ENCODE measurements at places on chromosomes 5 and 9.
A peak's percentile ranks its signal among the peaks of the same experiment; 100 is the strongest.

GRCh38 chr5:143922718-143923117, 110.8 kb downstream of the HMHB1 start:
- peaks cover 2% of the 10 kb centered on the region for H3K4me1 ChIP-seq
- no peak for DNase-seq
- no peaks in the 10 kb centered on the region for H3K36me3 ChIP-seq
- H3K27me3 ChIP-seq = no peaks in the 10 kb centered on the region
- H3K4me3 ChIP-seq = no peak overlapping the region

DNA sequence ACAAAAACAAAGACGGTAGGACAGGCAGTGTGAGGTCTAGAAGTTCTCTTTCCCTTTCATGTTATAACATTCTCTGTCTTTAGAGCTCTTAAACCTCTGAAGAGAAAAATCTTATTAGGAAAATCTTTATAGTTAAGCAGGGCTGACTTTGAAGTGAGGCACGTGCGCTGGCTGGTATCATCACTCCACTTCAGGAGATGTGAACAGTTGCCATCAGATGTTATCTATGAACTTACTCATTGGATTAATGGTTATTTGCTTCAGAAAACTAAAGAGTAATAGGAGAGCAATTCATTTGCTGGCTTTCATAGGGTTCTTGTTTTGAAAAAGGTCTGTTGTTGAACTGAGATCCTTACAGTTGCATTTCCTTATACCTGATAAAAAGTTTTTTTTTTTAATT, 25.7 kb downstream of the LRRTM2 start:
- H3K4me3 ChIP-seq = no peak overlapping the region
- no peaks in the 10 kb centered on the region for H3K36me3 ChIP-seq
- H3K27me3 ChIP-seq = peaks cover 3% of the 10 kb centered on the region
- no peak for DNase-seq
- peaks cover 11% of the 10 kb centered on the region for H3K4me1 ChIP-seq

DNA sequence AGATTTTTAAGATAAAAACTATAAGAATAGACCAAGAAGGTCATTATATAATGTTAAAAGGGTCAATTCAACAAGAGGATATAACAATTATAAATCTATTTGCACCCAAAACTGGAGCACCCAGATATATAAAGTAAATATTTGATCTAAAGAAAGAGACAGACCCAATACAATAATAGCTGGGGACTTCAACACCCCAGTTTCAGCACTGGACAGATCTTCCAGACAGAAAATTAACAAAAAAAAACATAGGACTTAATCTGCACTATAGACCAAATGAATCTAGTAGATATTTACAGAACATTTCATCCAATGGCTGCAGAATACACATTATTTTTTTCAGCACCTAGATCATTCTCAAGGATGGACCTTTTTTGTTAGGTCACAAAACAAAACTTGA, 331.9 kb downstream of the SPOCK1 start:
- H3K4me3 ChIP-seq = no peak overlapping the region
- H3K27me3 ChIP-seq = peaks cover 3% of the 10 kb centered on the region
- DNase-seq = no peak
- H3K36me3 ChIP-seq = no peaks in the 10 kb centered on the region

DNA sequence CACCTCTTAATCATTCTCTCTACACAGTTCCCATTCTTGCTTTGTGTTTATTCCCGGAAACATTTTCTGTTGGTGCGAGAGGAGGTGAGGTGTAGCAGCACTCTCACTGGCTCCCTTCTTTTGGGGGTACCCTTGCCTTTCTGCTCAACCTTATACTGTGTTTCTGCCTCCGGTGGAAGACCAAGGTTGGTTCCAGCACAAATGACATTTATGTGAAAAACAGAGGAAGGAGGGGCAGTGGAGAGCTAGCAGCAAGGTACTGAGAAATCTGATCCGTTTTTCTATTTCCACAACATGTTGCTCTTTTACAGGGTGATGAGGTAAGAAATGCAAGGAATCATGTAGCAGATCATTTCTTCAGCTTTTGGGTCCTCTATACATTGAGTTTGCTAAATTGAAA, 648.0 kb upstream of the DMAC1 start:
- no peaks in the 10 kb centered on the region for H3K4me1 ChIP-seq
- no peak for DNase-seq
- no peaks in the 10 kb centered on the region for H3K27me3 ChIP-seq
- H3K36me3 ChIP-seq = no peaks in the 10 kb centered on the region

DNA sequence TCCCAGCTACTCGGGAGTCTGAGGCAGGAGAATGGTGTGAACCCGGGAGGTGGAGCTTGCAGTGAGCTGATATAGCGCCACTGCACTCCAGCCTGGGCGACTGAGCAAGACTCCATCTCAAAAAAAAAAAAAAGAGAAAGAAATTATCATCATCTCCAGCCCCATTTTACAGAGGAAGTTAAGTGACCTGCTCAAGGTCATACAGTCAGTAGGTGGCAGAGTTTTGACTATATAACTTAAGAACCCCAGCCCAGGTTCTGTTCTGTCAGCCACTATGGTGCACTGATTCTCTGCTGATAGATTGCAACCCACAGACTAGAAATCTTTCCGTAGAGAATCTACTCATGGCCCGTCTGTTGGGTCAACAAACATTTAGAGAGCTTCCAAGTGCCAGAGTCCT, 25.7 kb upstream of the DENND1A start:
- H3K4me1 ChIP-seq = peaks cover 9% of the 10 kb centered on the region
- no peak overlapping the region for H3K4me3 ChIP-seq
- H3K36me3 ChIP-seq = no peaks in the 10 kb centered on the region
- H3K27me3 ChIP-seq = peaks cover 21% of the 10 kb centered on the region
- no peak for DNase-seq

- H3K27ac ChIP-seq = no peak overlapping the region
- H3K27me3 ChIP-seq = peaks cover 18% of the 10 kb centered on the region
- H3K4me1 ChIP-seq = no peaks in the 10 kb centered on the region
- no peak for DNase-seq
These were observed 7.9 kb downstream of the PPP1R26 start for GRCh38 chr9:135487281-135488012.

- DNase-seq = peak; percentile 65
- H3K4me3 ChIP-seq = peak within 1 kb of the TSS; percentile 90
- peaks cover 48% of the 10 kb centered on the region for H3K36me3 ChIP-seq
- H3K4me1 ChIP-seq = peaks cover 24% of the 10 kb centered on the region
- H3K27me3 ChIP-seq = no peaks in the 10 kb centered on the region
These were observed at the start of gene FAM78A for GRCh38 chr9:131276094-131276888. Gene FAM78A, minus strand, starts transcription at chr9:131276510. Its CDS starts 331 bp downstream, at chr9:131276179.

DNA sequence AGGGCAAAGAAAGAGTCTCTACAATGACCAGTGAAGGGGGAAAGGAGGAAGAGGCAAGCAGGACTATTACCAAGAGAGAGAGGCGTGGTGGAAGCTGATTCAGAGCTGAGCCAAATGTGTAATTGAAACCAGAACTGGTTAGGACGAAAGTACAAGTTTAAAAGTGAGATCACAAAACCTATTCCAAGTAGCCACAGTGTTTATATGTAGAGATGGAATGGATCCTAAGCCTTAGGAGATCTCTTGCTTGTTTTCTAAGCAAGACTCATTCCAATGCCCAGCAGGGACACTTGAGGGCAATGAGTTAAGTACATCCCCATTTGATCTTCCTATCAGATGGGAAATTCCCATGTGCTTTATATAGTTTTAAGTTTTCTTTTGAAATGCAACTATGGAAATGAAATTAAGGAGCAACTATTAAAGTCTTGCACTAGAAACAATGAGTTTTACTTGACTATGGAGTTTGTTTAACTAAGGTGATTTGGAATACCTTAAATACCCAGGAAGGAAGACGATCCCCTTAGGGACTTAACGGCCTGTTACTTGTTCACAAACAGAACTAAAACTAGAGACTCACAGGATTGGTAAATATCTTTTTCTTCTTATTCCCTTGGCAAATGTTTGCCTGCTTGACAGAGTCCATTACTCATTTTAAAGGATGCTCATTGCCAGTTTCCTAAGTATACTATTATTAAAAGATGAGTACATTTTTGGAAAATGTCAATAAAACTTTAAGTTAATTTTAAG, 51.1 kb upstream of the SNX2 start:
- no peak overlapping the region for H3K4me3 ChIP-seq
- no peaks in the 10 kb centered on the region for H3K36me3 ChIP-seq
- H3K4me1 ChIP-seq = no peaks in the 10 kb centered on the region

- DNase-seq = no peak
- H3K4me3 ChIP-seq = no peak overlapping the region
- H3K4me1 ChIP-seq = no peaks in the 10 kb centered on the region
- no peaks in the 10 kb centered on the region for H3K27me3 ChIP-seq
These were observed 101.7 kb upstream of the TLE1 start for GRCh38 chr9:81791076-81791475.

DNA sequence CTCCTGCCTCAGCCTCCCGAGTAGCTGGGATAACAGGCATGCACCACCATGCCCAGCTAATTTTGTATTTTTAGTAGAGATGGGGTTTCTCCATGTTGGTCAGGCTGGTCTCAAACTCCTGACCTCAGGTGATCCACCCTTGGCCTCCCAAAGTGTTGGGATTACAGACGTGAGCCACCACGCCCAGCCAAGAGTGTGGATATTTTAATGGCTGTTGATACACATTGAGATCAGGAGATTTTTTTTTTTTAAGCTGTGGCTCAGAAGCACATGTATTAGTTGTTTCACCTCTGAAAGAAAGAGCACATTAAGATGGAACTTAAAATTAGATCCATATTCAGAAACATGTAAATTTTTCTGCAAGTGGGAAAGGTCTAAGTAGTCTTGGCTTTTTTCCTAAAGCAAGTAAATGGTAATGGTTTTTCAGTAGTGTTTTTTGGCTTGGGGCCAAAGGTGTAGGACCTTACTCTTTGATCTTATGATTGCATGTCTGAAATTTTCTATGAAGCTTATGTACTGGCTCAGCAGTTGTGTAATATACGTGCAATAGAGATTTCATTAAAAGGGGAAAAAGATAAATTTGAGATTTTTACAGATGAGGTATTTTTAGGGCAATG, 9.9 kb downstream of the RBM27 start:
- no peaks in the 10 kb centered on the region for H3K27me3 ChIP-seq
- no peak for DNase-seq
- H3K4me1 ChIP-seq = peaks cover 51% of the 10 kb centered on the region
- H3K36me3 ChIP-seq = peaks cover 16% of the 10 kb centered on the region
- H3K27ac ChIP-seq = no peak overlapping the region

GRCh38 chr9:136581614-136582447, 36.0 kb upstream of the NOTCH1 start:
- no peak overlapping the region for H3K4me3 ChIP-seq
- no peak for DNase-seq
- no peaks in the 10 kb centered on the region for H3K36me3 ChIP-seq
- H3K27me3 ChIP-seq = no peaks in the 10 kb centered on the region
- H3K27ac ChIP-seq = no peak overlapping the region
- H3K4me1 ChIP-seq = peaks cover 5% of the 10 kb centered on the region

DNA sequence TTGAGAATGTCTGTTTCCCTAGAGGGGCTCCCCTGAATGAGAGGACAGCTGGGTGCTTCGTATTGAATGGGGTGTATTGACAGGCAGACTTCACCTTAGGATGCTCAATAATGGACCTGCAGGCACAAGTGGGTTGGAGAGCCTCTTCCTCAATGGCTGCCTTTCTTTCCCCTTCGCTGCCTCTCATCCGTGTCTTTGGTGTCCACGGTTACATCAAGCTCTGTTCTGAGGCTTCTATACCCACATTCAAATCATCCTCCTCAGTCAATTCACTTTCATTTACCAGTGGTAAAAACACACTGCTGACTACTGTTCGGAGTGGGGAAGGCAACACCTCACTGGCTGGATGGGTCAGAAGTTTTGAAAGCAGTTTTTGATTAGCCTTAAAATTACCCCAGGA, 20.6 kb downstream of the LIX1 start:
- H3K27ac ChIP-seq = no peak overlapping the region
- no peak overlapping the region for H3K4me3 ChIP-seq
- peaks cover 3% of the 10 kb centered on the region for H3K27me3 ChIP-seq
- H3K4me1 ChIP-seq = no peaks in the 10 kb centered on the region
- H3K36me3 ChIP-seq = no peaks in the 10 kb centered on the region

GRCh38 chr5:137560420-137560819, 61.3 kb upstream of the SPOCK1 start:
- peaks cover 12% of the 10 kb centered on the region for H3K27me3 ChIP-seq
- H3K27ac ChIP-seq = no peak overlapping the region
- no peaks in the 10 kb centered on the region for H3K36me3 ChIP-seq
- H3K4me1 ChIP-seq = no peaks in the 10 kb centered on the region

- DNase-seq = no peak
- no peak overlapping the region for H3K4me3 ChIP-seq
- H3K27ac ChIP-seq = peak overlapping the region; percentile 3
- peaks cover 10% of the 10 kb centered on the region for H3K4me1 ChIP-seq
- H3K27me3 ChIP-seq = no peaks in the 10 kb centered on the region
- peaks cover 23% of the 10 kb centered on the region for H3K36me3 ChIP-seq
These were observed 54.9 kb downstream of the RAD23B start for GRCh38 chr9:107337676-107338590.

DNA sequence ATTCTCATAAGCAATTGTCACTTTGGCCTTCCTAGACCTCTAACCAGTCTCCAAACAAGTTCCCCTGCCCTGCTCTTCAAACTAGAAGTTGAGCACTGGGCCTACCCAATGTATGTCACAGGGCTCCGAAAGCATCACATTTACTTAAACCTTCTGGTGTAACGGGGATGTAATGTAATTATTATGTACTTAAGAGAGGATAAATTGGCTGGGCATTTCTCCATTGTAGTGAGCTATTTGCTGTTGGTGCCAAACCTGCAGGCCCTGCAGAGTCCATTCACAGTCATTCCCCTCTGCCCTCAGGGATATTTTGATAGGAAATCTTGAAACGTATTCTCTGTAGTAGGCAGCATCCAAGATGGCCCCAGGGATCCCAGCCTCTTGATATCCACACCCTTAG, 64.2 kb upstream of the GNE start:
- H3K27me3 ChIP-seq = peaks cover 5% of the 10 kb centered on the region
- no peaks in the 10 kb centered on the region for H3K4me1 ChIP-seq
- no peak overlapping the region for H3K4me3 ChIP-seq
- no peaks in the 10 kb centered on the region for H3K36me3 ChIP-seq
- no peak overlapping the region for H3K27ac ChIP-seq

- no peak for DNase-seq
- H3K27me3 ChIP-seq = no peaks in the 10 kb centered on the region
- H3K36me3 ChIP-seq = no peaks in the 10 kb centered on the region
- no peak overlapping the region for H3K27ac ChIP-seq
- no peaks in the 10 kb centered on the region for H3K4me1 ChIP-seq
- no peak overlapping the region for H3K4me3 ChIP-seq
These were observed 1530.6 kb upstream of the CDH6 start for GRCh38 chr5:29662876-29663275.
